Upper lobe of left lung (tissue), 6 donors: ENCODE measurements at places on chromosomes 5 and 9. TPM values are rescaled to one million over a fixed set of nuclear protein-coding genes. Genes with fewer than 3 reads are reported as not detected.
A peak's percentile ranks its signal among the peaks of the same experiment; 100 is the strongest.

- no peak for DNase-seq
Observed at GRCh38 chr5:143200781-143201398, 202.6 kb downstream of the NR3C1 start.

DNA sequence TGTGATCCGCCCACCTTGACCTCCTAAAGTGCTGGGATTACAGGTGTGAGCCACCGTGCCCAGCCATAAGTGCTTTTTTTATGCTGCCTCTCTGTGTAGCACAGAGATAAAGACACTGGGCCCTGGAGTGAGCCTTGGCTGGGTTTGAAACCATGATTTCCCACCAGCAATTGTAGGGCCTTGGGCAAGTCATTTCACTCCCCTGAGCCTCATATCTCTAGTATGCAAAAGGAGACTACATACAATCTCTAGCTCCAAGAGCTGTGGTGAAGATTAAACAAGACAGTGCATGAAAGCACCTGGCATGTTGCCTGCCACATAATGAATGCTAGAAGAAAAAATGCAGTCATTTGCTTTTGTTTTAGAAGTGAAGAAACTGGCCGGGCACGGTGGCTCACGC lies 3.9 kb downstream of the FABP6 start:
- DNase-seq: no peak

- no peak for DNase-seq
Observed at GRCh38 chr9:86979657-86980056, 32.4 kb upstream of the GAS1 start.

- no peak for DNase-seq
Observed at GRCh38 chr5:145951071-145951470, 14.7 kb downstream of the SH3RF2 start.

DNA sequence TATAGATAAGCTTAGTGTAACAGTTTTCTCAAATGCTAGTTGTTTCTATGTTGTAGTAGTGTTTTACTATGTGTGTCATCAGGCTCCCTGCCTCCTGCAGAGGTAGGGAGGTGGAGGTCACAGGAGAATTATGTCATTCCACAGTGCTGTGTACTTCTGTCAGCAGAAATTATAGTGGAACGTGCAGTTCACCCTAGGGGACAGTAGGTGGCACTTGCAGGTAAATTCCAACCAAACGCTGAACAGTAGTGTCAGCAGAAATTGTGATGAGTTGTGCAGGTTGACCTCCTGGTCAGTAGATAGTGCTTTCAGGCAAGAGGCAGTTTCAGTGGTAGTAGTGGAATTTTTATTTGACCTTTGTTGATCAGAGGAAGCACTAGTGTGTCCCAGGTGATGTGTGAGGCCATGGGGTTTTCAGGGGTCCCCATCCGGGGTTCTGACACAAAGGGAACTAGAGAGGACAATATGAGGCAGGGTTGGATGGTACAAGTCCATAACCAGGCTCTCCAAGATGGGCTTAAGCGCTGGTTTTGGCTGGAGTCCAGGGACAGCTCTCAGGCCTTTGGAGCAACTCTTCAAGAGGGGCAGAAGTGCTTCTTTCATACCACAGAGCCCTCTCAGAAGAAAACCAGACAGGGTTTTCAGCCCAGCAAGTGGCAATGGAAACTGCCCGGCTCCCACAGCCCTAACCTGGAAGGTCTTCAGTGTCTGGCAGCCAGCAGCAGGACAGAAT lies 402.9 kb downstream of the CYLC2 start:
- peak; percentile 32 for DNase-seq

Gene FGD3
- 21.1 TPM for total RNA-seq

GRCh38 chr5:30436691-30437090 lies 756.8 kb upstream of the CDH6 start:
- no peak for DNase-seq
